Left renal pelvis (tissue), 4 donors: ENCODE measurements at places on chromosomes 1 and 21. TPM values are rescaled to one million over a fixed set of nuclear protein-coding genes. Genes with fewer than 3 reads are reported as not detected.

- DNase-seq: no peak
Observed at GRCh38 chr1:31751822-31752241, 12.3 kb downstream of the ADGRB2 start.

GRCh38 chr1:229815076-229815475 lies 189.0 kb downstream of the URB2 start:
- DNase-seq: no peak

GRCh38 chr1:6378096-6378746 lies 15.3 kb downstream of the ACOT7 start:
- no peak for DNase-seq

Gene GCSAML
- polyA plus RNA-seq: 0.85 TPM

Gene ADAMTSL4
- polyA plus RNA-seq: 18.3 TPM

Gene HSF2BP
- polyA plus RNA-seq: 1.8 TPM

Gene KPRP
- polyA plus RNA-seq: not detected

DNA sequence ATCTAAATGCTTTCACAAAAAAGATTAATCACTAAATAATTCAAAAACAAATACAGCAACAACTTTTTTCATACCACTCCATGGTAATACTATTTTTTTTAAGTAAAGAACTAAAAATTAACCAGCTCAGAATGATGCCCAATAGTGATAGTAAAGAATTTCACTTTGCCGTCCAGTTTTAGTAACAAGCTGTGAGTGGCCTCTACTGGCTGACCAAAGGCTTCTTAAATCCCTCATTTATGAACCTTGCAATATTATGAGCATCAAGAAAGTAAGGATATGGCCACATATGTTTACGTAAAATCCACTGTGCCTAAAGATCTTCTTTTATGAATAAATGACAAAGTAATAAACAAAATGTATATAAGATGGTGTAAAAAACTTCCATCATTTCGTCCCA lies 108.6 kb downstream of the GPATCH2 start:
- no peak for DNase-seq

GRCh38 chr21:44927587-44928461 lies 7.1 kb upstream of the ITGB2 start:
- no peak for DNase-seq

Gene CELA3A
- polyA plus RNA-seq: not detected

- DNase-seq: no peak
Observed at GRCh38 chr1:165632491-165632890, 1.5 kb downstream of the MGST3 start.

- DNase-seq: no peak
Observed at GRCh38 chr1:228457017-228457395, 30.2 kb upstream of the RNF187 start.

Gene PIAS3
- 54.0 TPM for polyA plus RNA-seq
